Endothelial cell (in vitro differentiated cells): ENCODE measurements at places on chromosomes 7 and 10. TPM values are rescaled to one million over a fixed set of nuclear protein-coding genes. Genes with fewer than 3 reads are reported as not detected.
A peak's percentile ranks its signal among the peaks of the same experiment; 100 is the strongest.

- no peak for DNase-seq
These were observed 320.3 kb downstream of the WDR37 start for GRCh38 chr10:1376384-1376945.

DNA sequence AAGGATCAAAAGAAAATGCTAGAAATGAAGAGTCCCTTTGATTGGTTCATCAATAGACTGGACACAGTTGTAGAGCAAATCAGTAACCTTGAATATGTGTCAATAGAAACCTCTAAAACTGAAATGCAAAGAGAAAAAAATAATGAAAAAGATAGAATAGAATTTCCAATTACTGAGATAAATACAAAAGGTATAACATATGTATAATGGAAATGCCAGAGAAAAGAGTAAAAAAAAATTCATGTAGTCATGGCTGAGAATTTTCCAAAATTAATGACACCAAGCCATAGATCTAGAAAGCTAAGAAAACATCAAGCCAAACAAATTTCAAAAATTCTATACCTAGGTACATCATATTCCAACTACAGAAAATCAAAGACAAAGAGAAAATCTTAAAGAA, 62.0 kb upstream of the HGF start:
- no peak for DNase-seq

The AOC1 gene
- total RNA-seq: 0.41 TPM

DNA sequence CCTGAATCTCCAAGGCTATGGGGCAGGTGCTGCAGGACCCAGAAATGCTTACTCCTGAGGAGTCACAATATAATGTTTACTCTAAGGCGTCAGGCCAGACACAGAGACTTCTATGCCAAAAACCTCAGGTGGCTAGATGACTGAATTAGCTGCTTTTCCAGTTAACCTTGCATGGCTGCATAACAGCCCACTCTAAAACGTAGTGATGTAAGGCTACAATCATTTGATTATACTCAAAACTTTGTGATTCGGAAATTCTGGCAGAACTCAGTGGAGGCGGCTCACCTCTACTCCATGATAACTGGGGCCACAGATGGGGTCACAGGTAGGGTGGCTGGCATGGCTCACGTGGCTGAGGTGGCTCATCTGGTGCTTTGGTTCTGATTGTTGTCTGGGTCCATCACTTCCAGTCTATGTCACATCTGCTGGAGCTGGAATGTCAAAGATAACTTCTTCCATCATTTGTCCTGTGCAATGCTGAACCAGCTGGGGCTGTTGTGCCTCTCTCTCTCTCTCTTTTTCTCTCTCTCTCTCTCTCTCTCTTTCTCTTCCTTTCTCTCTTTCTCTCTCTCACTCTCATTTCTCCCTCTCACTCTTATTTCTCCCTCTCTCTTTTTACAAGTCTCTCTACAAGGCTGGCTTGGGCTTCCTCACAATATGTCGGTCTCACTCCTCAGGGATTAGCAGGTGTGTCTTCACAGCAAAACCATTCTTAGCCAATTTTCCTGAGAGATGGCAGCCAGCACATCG, 11.8 kb downstream of the TMEM72 start:
- no peak for DNase-seq

- no peak for DNase-seq
These were observed 39.6 kb downstream of the DYNC1I1 start for GRCh38 chr7:95811846-95812445.

- no peak for DNase-seq
These were observed 31.9 kb downstream of the LCOR start for GRCh38 chr10:96863922-96864543.

DNA sequence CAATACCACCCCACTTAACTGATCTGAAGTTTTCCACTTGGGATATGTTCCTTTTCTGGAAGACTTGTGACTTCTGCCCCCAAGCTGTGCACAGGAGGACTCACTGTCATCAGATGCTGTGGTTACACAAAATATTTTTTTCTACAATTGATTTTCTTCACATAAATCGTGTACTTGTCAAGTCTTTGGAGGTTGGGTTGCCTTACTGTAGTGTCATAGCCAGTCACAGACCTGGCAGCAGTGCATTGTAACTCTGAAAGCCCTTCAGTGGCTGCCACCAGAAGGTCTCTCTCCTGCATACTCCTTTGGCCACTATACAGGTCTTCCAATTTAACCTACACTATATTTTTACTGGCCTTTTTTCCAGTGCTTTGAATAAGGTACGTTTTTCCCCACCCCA, 73.2 kb downstream of the SDK1 start:
- no peak for DNase-seq

The WEE2 gene
- 0.33 TPM for total RNA-seq

The ANKRD61 gene
- not detected for total RNA-seq

- peak; percentile 69 for DNase-seq
These were observed at the start of gene CCM2 for GRCh38 chr7:45000093-45001032. Gene CCM2, plus strand, starts transcription at chr7:45000201. Its CDS starts 133 bp downstream, at chr7:45000334.

DNA sequence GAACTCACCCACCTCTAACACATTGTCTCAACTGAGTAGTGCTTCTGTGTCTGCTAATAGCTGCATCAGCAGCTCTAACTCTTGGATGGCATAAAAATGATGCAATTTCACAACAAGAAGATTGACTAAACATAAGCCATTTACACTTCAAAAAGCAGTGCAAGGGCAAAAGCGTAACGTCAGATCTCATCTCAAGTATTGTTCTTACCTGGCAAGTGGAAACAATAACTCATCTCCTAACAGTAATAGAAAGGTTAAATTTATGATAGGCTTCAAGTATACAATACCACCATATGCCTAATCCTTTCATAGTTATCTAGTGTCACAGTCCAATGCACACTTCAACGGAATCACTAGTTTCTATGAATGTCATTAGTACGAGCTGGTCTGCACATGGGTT, 14.8 kb downstream of the TPK1 start:
- DNase-seq: no peak

DNA sequence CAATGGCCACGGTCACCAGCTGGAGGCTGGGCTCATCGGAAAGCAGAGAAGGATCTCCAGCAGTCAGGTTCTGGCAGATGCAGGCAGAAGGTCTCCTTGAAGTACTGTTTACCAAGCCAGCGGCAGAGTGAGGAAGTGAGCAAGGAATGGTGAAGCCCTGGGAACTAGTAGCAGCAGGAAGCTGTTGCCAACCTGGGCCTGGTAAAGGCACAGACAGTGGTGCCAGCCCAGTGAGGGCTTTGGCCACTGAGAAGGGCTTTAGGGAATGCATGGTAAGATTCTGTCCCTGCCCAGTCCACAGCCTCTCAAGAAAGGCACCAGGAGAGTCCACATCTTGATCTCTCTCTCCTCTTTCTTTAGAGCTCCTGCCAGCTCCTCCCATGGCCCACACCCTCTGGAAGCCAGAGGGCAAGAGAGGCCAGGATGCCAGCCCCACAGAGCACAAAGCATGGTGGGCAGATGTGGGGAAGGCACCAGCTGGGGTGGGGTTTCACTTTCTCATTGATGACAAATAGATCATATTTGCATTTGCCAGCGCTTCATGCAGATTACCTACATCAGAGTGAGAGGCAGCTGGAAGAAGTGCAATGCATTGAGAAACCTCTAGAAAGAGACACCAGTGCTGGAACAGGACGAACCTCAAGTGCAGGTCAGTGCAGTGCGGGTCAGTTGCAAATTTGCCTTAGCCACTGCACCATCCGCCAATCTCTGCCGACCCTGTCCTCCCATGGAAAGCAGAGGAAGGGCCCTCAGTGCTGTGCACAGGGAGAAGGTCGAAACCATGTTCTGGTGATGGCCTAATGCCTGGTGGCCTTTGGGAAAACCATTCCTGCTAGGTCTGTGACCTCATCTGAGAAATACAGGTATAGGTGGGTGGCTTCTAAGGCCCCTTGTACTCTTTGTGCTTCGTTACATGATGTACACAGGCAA, 667.8 kb upstream of the MKI67 start:
- no peak for DNase-seq

DNA sequence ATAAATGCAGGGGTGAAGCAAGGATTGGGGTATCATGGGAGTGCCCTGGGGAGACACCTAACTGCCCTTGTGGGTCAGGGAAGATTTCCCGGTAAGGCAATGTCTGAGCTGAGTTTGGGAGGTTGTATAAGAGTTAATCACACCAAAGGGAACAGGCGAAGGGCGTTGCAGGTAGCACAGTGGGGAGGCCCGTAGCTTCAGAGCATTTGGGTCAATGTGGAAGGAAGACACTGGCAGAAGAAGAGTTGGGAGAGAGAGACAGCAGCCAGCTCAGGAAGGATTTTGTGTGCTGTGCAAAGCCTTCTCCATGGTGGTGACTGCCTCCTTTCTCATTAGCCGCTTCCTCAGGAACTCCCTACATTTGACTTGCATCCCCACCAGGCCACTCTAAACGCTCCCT, 80.8 kb upstream of the LEP start:
- DNase-seq: no peak

The FRAT2 gene
- 25.6 TPM for total RNA-seq

DNA sequence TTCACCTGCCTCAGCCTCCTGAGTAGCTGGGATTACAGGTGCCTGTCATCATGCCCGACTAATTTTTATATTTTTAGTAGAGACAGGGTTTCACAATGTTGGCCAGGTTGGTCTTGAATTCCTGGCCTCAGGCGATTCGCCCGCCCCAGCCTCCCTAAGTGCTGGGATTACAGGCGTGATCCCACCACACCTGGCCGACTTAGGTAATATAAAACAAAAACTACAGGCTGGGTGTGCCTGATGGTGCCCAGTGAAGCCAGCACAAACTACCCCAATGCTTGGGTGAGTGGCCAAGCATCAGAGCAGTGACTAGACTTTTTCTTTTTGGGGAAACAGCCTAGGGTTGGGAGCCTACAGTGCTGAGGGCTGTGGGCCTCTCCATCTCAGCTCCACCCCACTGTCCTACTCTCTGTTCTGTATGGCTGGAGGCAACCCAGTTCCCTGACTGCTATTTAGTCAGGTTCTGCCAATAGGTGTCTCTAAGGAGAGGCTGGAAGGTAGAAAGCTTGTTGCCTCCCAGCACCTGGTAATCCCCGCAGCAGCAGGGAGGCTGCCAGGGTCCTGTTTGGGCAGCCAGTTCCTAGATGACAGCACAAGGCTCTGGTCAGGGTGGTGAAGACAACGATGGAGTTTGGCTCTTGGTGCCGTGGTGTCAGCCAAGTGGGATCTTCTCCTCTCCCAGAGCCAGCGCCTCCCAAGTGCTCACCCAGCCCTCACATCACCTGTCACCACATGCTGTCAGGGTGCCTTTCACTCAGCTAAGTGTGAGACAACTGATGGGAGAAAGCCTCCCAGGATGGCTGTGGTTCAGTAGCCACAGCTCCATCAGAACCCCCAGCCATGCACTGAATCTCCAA, 10.4 kb upstream of the NACAD start:
- DNase-seq: no peak

The C1QL3 gene
- total RNA-seq: 0.80 TPM

DNA sequence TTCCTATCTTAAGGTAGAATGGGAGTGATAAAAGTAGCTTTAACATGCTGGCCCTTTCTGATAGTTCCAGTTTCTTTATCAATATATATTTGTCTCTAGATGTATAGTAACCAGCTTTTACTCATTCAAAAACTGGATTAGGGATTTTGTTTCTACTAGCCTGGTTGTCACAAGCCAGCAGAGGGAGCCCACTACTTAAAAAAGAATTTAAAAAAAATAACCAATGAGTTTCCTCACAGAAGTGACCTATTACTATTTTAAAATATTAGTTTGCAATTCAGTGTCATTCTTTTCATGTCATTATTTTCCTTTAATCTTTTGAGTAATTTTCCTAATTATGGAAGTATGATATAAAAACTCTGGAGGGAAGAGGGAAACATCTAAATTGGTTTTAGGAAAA, 142.1 kb downstream of the PHTF2 start:
- peak; percentile 18 for DNase-seq

DNA sequence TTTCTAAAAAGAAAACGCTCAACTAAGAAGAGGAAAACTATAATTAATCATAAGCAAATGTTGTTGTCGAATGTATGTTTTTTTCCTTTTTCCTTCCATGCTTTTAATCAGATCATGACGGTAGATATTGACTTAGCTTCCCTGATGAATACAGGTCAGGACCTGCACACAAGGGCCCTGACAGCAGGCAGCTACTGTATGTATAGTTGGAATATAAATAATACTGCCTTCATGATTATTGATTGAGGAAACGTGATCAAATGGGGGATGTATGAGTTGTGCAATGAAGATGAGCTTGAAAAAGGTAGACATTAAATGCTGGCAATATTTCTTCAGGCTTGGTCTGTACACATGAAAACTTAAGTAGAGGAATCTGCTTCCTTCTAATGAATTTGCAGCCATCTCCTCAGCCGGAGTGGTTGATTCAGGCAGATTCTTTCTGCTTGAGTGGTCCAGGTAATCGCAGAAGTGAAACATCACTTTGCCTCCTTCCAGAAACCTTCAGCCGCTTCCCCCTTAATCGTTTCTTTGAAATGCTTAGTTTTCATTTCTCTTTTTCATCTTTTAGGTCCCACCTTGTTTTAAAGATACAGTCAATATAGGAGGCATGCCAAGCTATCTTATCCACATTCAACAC, 656.5 kb downstream of the SDK1 start:
- DNase-seq: no peak

GRCh38 chr10:530717-531116, 158.8 kb downstream of the DIP2C start:
- DNase-seq: no peak

DNA sequence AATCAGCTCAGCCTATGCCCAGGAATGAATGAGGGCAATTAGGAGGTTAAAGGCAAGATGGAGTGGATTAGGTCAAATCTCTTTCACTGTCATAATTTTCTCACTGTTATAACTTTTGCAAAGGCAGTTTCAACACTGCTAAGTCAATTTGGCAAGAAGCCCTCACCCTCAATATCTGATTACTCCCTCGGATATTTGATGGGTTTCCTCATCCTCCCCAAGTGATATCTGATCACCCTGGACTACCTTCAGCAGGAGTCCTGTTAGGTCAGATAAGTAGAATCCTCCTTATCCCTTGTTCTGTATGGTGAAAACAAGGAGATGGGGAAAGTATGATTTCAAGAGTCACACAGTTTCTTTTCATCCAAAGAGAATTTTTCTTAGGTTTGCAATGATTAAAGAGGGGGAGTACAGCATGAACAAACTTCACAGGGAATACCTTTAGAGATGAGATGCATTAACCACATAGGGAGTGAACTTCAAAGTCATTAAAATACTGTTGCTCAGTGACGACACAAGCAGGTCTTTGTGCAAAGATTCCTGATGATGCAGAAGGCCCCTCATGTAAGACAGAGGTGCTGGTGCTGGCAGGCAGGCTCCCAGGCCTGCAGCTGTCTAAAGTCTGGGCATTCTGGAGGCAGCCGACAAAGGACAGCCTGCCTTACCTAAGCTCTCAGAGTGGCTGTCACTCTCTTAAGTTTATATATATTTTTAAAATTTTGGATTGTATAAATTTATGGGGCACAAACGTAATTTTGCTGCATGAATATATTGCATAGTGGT, 75.4 kb upstream of the POM121L12 start:
- no peak for DNase-seq

The CHST15 gene
- total RNA-seq: 148 TPM

DNA sequence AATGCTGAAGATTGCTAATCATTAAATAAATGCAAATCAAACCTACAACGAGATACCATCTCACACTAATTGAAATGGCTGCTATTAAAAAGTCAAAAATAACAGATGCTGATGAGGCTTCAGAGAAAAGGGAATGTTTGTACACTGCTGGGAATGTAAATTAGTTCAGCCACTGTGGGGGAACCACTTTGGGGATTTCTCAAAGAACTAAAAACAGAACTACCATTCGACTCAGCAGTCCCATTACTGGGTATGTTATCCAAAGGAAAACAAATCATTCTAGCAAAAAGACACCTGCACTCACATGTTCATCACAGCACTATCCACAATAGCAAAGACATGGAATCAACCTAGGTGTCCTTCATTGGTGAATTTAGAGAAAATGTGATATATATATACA, 379.0 kb upstream of the CNTNAP2 start:
- no peak for DNase-seq
